HepG2 (cell line): ENCODE measurements at places on chromosomes 6 and 20. TPM values are rescaled to one million over a fixed set of nuclear protein-coding genes. Genes with fewer than 3 reads are reported as not detected.

DNA sequence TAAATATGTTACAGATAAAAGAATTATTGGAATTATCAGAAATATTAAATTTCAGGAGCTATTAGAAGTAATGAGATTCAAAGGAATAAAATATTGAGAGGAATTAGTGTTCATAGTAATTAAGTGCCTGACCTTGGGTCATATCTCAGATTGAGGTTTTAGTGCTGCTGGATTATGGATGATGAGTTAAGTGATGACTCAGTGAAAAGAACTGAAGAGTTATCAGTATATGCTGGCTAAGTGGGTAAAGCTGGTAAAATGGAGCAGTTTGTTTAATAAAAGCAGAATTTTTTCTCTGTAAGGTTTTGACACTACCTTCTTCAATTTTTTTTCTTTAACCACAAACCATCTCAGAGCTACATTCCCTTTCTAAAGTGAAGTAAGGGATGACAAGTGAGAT, 206.7 kb downstream of the MANEA start:
- no peak for DNase-seq

UST gene
- 0.27 and 0.70 TPM in 2 replicates for total RNA-seq

ULBP2 gene
- not detected in 2 replicates for total RNA-seq

DNA sequence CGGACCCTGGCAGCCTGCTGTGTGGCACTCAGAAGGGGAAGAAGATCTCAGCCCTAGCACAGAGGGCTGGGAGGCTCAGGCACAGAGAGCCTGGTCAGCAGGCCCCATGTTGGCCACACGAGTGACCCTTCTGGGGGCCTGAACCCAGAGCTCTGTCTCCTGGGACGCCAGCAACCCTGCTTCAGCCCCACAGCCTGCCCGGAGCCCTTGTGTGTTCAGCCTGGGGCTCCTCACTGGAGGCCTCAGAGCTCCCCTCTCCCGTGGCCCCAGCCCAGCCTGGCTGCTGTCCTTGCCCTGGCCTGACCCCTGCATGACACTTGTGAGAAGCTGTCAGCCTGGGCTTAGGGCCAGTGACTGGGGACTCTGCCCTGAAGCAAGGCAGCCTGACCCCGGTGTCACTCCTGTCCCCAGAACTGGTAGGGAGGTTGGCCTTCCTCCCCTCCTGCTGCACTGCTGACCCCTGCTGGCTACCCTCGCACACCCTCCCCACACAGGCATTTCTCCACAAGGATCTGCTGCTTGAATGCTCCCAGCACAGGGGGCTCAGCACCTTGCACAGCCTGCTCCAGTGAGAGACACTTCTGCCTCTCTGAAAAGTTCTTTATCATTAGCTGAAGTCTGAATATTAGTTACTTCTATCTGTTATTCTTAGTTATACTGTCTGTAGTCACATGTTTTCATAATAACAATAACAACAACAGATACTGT, 15.4 kb upstream of the IP6K3 start:
- peak; percentile 87 for DNase-seq

WFDC10B gene
- total RNA-seq = not detected in 2 replicates

DNA sequence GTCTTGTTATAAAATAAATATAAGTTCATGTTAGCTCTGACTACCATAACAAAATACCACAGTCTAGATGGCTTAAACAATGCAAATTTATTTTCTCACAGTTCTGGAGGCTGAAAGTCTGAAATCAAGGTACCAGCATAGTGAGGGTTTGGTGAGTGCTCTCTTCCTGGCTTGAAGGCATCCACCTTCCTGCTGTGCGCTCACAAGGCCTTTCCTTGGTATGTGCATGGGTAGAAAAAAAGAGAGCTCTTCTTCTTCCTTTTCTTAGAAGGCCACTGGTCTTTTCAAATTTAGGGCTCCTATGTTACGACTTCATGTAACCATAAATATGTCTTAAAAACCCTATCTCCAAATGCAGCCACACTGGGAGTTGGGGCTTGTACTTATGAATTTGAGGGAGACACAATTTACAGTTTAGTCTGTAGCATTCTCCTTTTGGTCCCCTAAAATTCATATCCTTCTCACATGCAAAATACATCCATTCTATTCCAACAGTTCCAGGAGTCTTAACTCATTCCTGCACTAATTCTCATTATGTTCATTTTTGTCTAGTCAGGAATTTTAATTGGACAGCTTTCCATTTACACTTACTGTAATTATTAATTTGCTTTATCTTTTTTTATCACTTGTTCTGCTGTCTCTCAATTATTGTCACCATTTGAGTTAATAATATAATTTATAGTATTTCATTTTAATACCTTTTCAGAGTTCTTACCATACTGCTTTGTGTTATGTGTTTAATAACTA, 381.9 kb upstream of the EPHA7 start:
- no peak for DNase-seq

DNA sequence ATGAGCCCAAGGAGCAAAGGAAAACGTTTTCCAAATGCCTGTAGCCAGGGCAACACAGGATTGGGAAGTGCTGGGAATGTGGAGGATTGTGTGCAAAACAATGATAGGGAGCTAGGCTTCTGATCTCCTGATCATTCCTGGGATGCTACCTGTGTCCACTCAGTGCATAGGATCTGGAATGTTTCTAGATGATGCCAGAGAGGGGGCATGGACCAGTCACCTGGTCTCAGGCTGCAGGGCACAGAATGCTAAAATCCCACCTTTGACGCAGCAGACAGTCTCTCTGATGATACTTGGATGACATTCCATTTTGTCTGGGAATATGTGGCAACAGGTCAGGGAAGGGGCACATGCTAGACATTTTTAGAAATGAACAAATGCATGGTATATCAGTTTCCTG, 128.9 kb downstream of the CLIC5 start:
- DNase-seq = no peak

FAM217A gene
- total RNA-seq = not detected in 2 replicates

ENPP3 gene
- total RNA-seq = 23.9 and 40.0 TPM in 2 replicates

SOX18 gene
- 1.3 and 1.9 TPM in 2 replicates for total RNA-seq

SEMG1 gene
- not detected in 2 replicates for total RNA-seq

SLC52A3 gene
- total RNA-seq = not detected in 2 replicates

- DNase-seq = no peak
These were observed 44.3 kb downstream of the KCNS1 start for GRCh38 chr20:45056473-45057173.

GRCh38 chr6:98833307-98834059, 891 bp upstream of the POU3F2 start:
- DNase-seq = no peak

KIF13A gene
- 37.2 and 48.3 TPM in 2 replicates for total RNA-seq
